ENCODE measurements at places on chromosomes 3 and 15.

- no peak for DNase-seq
Measured at GRCh38 chr3:174958671-174959328, 99.7 kb downstream of the NAALADL2 start.

DNA sequence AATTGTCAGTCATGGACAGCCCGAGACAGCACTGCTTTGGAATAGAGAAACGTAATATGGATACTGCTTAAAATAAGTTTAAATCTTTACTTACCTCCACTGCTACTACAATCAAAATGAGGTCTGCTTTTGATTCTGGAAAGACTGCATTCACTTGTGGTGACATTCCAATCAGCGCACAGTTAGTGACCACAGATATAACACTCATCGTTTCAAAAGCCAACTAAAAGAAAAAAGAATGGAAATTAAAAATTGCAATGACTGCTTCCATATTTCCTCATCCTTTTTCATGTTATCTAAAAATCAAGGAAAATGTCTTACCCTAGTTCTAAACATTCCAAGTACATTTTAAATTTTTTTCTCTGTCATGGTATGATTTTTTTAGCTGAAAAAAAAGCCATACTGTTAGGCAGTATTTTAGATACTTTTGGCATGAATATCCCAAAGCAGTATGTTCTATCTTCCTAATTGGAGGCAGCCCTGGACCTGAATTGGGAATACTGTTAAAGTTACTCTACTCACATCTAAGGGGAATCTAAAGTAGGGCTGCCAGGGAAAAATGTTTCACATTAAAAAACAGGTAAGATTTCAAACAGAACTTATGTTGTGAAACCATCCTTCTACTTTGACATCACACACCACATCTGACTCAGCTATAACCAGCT is 72.1 kb downstream of the ANO10 start:
- DNase-seq = no peak

DNA sequence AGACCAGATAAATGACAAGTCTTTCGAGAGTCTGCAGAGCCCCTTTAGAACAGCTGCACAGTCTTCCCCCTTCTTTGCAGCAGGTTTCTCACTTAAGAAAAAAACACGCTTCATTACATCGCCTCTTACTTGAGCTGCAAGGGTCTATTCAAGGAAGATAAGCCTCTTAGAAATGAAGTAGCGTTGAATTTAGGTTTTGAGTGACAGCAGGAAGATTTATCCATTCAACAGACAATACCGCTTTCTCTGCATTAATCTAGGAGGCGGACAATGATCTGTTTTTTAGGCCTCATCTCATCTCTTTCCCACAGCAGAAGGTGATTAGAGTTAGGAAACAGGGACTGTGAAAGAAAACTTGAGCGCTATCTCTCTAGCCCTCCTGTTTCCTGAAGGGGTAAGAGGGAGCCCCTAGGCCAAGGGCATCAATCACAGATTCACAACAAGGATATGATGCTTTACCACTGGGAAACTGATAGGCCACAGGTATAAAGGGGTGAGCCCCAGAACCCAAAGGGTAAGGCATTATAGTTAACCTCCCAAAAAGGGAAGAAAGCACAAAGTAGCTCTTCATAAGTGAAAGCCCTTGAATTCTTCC is 84.3 kb downstream of the MECOM start:
- no peak for DNase-seq

DNA sequence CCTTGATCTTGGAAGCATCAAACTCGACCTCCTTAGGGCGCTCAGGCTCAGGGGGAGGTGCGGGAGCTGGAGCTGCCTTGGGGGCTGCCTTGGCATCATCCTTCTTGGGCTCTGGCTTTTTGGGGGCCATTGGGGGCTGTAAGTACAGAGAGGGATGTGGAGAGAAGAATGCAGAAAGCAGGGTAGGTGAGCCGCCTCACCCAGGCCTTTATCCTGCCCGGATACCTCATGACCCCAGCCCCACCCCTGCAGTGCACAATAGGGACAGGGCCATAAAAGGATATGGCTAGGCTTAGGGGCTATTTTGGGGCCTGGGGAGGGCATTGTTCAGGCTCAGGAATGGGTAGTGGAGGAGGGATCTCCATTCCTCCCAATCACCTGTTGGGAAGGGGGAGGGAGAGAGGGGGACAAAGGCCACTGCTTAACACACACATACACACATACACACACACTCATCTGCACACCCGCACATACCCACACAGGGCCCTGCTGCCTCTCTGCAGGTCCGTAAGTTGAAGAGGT is at the start of gene MYL3:
TSS of gene MYL3 (minus strand) at position 184 of the 522 bp plus-strand sequence. CDS start at position 130, 54 bp downstream.
- DNase-seq = no peak

DNA sequence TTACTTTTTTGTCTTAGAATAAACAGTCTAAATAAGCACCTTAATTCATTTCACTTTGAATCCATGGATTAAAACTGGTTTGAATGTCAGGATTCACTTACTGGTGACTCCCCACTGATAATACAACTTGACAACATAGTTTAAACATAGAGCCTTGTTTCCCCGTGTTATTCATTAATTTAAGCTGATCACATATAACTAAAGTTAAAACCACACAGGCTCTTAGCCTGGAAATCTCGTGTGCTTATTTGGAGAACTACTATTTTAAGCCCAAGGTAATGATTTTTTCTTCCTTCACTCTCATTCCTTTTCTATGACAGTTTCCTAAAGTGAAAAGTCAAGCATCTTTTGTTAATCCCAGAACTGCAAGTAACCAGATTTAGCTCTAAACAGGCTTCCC is 64.2 kb downstream of the HACD2 start:
- DNase-seq = no peak

DNA sequence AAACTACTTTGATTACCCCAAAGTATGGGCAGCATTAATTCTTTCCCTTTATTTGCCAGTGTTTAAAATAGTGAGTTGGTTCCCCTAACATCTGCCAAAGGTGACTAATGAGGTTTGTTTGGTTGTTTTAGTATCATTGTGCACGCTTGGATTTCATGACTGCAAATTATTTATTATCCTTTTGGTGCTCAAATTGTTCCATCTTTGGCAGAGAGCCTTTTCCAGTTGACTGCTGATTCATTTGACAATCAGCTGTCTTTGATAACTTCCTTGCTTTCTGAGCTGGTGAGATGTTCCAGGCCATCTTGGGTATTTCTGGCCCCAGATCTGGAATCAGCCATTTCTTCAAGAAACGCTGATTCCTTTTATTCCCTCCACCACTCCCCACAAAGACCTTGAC is 8.9 kb downstream of the DLEC1 start:
- no peak for DNase-seq

DNA sequence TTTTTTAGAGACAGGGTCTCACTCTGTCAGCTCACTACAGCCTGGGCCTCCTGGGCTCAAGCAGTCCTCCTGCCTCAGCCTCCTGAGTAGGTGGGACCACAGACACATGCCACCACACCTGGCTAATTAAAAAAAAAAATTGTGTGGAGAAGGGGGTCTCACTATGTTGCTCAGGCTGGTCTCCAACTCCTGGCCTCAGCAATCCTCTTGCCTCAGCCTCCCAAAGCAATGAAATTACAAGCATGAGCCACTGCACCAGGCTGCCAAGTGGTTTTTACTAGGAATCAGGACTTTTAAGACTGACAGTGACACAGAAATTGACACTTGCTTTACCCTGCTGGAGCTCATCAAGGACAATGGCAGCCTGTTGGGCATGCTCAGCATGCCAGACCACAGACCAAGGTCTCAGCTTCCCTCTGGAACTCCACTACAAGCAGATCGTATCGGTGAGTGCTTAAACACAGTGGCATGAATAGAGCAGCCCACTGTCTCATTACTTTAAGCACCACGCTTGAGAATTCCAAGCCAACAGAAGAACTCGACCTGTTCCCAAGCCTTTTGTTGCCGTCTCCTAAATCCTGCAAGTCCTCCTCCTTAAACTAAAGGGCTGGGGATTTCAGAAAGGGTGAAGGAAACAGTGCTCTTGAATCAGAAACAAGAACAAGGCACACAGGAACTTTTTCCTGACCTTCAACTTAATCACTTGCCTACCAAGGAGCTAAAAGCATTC is 41.4 kb downstream of the EOMES start:
- no peak for DNase-seq

- DNase-seq = no peak
Measured at GRCh38 chr15:84681831-84682230, 23.8 kb upstream of the NMB start.

DNA sequence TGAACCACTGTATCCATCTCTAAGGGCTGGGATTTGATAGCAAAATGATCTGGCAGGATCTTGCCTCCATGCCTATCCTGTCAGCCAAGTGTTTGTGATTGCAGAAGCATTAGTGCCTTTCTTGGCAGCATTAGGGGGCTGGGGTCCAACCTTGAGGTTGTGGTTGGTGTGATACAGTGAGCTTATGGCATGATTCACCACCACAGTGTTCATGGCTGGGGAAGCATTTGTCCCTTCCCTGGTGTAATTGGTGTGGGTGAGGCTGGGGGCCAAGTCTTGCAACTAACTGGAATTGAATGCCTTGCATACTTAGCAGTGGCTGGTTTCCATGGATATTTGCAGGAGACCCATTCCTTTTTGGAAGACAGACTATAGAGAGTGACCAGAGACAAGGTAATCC is 271.0 kb upstream of the TBL1XR1 start:
- DNase-seq = no peak

DNA sequence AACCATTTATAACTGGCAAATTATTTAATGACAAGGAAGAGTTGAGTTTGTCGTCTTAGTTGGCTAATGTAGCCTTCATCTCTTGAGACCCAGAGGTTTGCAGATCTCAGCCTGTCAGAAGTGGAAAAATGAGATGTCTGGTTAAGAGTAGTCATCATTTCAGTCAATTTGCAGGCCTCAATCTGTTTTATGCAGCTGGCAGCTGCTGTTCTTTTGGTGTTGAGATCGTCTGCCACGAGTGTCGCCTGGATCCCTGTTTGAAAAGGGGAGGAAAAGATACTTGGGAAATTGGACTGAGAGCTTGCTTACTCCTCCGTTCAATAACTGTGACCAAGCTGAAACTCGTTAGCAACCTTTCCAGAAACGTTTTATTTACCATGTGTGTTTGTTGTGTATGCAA is 2.3 kb downstream of the PHLDB2 start:
- no peak for DNase-seq

GRCh38 chr3:146124126-146124801 is 36.7 kb downstream of the PLOD2 start:
- DNase-seq = no peak

- no peak for DNase-seq
Measured at GRCh38 chr3:16697443-16698147, 92.4 kb upstream of the DAZL start.

- no peak for DNase-seq
Measured at GRCh38 chr15:69468241-69469121, 15.9 kb downstream of the RPLP1 start.

GRCh38 chr3:65758876-65759598 is 279.7 kb downstream of the MAGI1 start:
- DNase-seq = no peak

GRCh38 chr3:43181202-43181821 is 75.4 kb upstream of the POMGNT2 start:
- peak; percentile 36 for DNase-seq

DNA sequence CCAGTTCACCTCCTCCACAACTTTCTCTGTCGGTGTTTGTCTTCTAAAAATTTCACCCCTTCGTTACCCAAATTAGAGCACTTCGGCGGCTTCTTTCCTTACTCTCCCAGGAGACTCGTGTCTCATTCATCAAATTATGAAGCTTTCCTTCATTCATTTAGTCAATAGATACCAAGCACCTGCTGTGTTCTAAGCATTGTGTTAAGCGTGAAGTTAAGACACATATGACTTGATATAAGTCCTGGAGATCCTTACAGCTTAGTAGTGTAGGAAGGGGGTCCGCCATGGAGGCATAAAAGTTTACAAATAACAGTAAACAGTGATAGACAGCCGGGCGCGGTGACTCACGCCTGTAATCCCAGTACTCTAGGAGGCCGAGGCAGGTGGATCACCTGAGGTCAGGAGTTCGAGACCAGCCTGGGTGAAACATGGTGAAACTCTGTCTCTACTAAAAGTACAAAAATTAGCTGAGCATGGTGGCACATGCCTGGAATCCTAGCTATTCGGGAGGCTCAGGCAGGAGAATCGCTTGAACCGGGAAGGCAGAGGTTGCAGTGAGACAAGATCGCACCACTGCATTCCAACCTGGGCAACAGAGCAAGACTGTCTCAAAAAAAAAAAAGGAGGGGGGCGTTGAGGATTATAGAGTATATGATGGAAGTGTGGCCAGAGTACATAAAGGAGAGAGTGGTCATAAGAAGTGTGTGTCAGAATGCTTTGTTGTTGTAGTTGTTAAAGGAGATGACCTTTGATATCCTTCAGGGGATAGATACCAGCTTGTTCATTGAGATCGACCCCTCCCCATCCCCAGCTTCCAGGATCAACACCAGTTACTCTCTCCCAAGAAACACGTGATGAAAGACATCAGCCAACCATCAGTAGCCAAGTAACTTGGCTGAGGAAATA is 744 bp upstream of the CCDC32 start:
- no peak for DNase-seq

DNA sequence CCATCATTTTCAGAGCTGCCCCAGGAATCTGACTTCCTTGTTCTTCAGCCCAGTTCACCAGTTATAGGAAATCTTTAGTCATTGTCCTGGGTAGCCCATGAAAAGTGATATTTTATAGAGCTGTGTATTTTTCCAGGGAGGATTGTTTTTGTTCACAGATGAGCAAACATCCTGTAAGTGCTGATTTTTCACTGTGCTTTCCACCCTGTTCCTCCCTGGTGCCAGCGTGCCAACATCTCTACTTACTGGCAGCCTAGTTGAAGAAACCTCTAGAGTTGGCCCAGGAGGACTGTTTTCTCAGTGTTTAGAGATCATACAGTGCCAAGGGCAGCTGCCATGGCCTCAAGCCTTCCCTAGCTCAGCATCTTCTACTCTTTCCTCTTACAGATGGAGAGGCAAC is 41.3 kb downstream of the ST6GAL1 start:
- DNase-seq = no peak

DNA sequence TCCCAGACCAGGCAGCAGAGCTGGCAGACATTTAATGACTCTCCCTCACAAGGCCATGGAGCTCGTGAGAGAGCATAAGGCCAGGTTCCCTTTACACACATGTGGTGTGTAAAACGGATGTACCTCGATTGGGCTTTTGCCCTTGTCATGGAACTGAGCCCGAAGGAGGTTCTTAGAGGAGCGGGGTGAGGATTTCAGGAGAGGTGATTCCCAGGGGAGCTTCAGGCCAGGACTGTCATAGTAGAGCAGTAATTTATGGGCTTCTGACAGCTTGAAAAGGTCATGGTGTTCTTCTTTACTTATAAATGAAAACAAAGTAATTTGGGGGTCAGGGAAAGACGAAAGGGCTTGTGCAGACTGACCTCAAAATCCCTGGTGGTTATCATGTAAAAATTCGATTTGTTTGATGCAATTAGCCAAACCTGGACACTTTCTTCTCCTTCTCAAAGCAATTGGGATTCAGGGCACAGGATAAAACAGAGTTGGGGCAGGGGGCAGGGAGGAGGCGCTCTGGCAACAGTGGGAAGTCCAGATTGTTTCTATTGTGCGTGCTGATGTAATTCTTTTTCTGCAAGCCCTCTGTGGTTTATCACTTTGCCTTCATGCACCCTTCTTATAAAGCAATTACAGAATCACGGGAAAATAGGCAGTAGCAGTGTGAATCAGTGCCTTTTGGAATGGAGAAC is 51.0 kb downstream of the CACNA1D start:
- no peak for DNase-seq

GRCh38 chr15:72231833-72232478 is 966 bp upstream of the PKM start:
- no peak for DNase-seq

- no peak for DNase-seq
Measured at GRCh38 chr15:28902856-28903255, 17.1 kb downstream of the APBA2 start.

Measured in GM12864 (cell line).